ENCODE measurements at places on chromosomes 1 and 21.

GRCh38 chr1:245225322-245226202 is 70.8 kb downstream of the KIF26B start:
- no peak for DNase-seq

DNA sequence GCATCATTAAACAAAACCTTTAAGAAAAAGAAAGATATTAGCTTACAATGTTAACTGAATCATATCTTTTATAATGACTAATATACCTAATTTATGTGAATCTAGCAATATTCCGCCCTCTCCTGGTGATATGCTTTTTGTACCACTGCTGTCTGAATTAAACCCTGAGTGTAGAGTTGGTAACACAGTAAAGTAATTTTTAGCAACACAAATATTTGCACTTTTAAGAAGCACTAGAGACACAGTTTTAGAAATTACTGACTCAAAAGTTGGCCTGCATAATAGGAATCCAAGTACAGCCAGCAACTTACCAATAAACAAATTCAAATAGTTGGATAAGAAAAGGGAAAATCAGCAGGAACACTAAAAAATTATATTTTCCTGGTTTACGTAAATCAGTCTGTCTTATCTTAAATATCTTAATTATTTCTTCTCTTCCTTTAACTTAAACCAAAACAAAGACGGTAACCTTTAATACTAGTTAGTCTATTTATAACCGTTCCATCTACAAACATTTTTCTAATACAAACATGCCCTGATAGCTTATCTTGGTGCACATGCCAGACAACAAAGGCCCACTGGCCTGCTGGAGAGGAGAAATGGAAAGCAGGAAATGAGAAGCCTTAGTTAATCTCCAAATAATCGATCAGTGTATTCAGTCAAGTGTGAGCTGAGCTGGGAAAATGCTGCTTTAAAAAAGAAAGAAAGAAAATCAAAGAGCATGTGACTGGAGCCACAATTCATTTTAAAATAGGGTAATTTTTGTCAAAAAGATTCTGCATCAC is 246.0 kb downstream of the RERE start:
- DNase-seq, result no peak

- no peak for DNase-seq
Observed at GRCh38 chr1:22835636-22836319, 125.1 kb downstream of the EPHB2 start.

DNA sequence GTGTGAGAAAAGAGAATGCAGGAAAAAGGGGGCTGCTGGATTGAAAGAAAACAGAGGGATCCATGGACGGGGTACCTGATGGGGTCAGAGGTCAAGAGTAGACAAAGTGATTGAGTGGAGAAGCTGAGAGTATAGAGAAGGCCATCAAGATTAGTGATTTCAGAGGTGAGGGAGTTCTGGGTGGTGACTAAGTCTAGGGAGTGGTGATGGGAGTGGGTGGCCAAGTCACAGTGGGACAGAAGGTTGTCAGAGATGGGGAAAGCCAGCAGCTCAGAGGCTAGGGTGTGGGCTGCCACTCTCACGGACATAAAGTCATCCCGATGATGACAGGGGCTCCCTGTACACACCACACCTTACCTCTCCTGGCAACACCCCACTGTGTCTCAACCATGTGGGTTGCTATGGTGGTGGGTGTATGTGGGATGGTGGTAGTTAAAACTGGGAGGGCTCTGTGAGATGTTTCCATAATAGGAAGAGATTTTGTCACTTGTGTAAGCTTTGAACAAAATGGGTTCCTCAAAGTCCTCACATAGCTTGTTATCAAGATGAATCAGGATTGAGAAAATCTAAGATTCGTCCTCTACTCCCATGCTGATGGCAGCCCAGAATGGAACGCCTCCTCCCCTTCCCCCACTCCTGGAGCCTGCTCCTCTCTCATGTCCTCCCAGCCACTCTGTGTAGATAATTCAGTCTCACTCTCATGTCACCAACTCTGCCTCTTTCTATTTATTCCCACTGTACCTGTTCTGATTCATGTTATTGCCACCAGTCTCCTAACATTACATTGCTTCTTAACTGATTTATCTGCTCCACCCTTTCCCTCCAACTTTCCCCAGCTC is 20.3 kb upstream of the CSF1 start:
- no peak for DNase-seq

DNA sequence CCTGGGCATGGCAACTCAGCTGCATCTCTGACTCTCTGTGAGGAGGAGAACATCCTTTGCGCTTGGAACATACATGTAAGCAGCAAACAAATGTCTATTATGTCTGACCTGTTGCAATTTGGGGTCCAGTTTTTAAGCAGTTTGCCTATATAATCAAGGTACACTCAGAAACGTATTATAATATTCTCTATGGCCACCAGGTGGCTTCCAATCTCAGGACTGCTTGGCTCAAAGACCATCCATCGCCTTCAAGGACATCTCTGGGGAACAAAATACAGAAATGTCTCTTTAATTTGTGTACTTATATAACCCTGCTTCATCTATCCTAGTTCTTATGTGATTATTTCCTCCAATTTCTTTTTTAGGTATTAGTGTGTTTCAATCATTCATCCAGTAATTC is 227.2 kb downstream of the OLFM3 start:
- no peak for DNase-seq

DNA sequence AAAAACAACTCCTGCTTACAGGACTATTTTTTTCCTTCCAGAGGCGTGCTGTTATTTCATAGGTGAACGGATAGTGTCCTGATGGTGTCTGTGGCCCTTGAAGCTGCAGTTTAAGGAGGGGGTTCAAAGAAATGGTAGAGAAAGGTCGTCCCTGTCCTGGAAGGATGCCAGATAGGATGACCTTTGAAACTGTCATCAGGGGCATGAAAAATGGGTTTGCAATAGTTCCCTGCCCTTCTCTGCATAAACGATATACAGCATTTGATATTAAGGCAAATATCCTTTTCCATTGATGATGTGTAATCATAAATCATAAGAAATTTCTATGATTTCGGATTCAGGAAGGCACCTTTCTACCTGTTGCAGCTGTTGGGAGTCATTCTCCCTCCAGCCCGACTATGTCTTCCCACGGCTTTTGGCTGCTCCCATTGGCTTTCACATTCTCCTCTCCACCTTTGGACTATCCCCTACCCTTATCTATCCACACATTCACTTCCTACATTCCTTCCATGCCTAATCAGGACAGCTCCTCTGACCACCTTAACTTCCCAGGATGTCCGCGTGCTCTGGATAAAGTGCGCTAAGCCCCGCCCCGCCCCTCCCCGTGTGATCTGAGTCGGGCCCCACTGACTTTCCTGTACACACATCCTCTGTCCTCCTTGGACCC is 209.8 kb downstream of the DISC1 start:
- DNase-seq, result no peak

GRCh38 chr1:27438621-27439061 is 46.2 kb downstream of the GPR3 start:
- DNase-seq, result no peak

- DNase-seq, result no peak
Observed at GRCh38 chr1:227225715-227226346, 92.5 kb downstream of the CDC42BPA start.

DNA sequence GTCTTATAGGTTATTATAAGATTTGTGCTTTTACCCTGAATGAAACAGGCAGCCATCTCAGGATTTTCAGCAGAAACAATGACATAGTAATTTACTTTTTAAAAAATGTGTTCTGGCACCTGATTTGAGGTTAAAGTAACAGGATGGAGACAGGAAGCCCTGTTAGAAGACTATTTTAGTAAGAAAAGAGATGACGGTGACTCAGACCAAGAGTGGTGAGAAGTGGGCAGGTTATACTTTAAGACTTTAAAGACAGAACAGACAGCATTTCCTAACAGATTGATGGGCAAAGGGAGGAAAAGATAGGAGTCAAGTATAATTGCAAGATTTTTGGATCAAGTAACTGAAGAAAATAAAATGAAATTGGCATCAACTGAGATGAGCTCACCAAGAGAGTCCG is 436.8 kb upstream of the NR5A2 start:
- no peak for DNase-seq

DNA sequence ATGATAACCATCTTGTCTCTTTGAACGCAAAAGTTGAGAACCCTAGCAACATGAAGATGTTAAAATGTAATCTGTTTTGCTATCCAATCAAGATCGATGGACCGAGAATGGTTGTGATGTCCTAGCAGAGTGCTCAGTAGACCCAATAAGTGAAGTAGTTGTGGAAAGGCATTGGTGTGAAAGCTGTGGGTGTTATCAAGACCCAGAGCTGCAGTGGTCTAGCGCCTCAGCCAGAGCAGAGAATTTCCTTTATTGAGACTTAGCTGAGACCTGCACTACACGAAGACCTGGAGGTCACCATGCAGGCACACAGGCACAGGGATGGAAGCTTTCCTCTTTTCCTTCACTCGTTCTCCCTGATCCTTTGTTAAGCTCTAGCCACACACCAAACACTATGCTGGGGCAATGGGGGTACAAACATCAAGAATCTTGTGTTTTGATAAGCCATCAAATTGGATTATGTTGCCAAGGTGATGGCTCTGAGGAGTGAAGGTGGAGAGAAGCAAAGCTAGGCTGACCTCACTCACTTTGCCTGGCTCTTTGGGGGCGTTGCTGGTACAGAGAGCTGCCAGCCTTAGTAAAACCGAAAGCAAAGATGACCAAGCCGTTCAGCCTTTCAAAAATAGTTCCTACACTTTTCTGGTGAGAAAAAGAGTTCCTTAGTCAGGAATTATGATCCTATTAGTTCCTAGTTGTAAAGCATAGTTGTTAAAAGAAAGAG is 24.1 kb downstream of the METTL13 start:
- DNase-seq, result no peak

- no peak for DNase-seq
Observed at GRCh38 chr1:29388170-29388569, 151.8 kb downstream of the PTPRU start.

GRCh38 chr1:6136516-6137220 is 43.5 kb downstream of the CHD5 start:
- DNase-seq, result no peak

DNA sequence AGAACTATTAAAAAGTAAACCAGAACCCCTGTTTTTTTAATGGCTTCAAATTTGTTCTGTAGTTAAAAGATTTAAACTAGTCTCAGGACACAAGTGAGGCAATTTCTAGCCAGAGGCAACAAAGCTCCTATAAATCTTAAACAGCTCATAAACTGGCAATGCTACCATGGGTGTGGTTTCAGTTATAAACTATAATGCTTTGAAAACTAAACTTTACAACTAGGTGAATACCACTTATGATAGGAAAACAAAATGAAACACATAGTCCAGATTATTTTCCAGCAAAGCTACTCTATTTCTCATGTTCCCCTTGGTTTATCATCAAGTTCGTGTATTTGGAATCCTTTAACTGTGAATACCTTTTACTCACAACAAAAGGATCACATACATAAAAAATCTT is 282.5 kb downstream of the VAV3 start:
- no peak for DNase-seq

- DNase-seq, result no peak
Observed at GRCh38 chr1:31943546-31944184, 5.5 kb upstream of the PTP4A2 start.

DNA sequence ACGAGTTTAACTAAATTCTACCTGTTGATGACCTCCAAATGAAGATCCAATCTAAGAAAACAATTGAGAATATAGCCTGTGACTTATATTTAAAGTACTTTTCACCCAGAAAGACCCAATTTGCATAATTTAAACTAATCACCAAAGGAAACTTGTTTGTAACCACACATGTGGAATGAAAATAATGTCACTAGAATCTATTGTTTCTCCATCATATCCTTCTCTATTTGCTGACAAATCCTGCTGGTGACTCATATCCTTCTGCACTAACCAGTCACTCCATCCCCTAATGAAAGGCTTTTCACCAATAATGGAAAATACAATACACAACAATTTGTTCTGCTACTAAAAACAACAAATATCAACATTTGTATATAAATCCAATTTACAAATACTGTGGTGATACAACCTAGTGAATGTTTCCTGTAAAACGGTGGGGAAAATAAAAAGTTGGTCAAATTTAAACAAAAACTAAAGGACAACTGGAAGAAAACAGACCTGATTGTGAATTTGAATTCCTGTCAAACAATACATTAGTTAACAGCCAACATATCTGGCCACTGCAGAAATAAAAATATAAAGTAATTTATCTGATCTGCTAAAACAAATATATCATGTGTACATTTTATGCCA is 6.5 kb downstream of the PTP4A2 start:
- DNase-seq, result no peak

DNA sequence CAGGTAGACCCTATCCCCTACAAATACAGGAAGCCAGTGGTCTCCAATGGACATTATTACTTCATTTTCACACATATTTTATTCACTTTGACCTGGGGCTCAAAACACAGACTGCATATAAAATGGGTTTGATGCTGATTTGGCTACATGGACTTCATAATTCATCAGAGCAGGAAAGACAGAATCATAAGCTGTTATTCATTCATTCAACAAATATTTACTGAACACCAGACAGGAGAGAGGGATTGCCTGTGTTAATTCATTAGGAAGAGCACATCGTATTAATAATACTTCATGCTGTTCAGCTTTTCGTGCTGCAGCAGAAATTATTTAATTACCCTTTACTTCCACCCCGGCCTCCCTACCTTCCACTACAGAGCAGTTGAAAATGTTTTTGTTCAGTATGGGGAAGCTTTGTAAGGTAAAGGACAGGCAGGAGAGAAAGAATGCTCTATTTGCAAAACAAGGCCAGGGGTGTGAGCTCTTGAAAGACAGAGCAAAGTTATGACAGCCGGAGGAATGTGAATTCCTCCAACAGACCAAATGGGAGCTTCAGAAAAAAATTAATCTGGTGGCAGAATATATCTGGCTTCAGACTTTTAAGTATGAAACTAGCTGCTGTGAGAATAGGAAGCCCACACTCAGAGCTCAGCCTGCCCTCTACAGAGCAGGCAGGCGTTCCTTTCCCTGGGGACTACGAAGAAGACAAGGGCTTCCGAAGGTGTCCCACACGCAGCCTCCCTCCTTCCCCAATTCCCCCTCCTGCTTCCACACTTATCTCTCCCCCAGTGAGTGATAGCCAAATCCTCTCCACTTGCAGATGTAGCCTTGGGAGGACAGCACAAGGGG is 58.0 kb downstream of the MDM4 start:
- no peak for DNase-seq

DNA sequence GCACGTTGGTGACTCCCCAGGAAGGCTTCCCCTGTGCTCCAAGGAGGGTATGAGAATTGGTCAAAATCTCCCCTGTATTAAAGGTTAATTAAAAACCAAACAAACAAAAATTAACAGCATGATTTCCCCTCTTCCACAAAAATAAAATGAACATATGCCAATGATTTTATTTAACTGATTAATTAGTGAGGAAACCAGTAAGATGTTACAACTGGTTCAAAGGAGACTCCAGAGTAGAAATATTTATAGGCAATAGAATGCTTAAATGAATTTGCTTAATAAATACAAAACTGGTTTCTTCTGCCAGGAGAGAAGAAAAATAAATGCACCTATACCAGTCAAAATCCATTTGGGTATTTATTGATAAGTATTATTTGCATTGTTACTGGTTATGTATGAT is 249.5 kb upstream of the DEPDC1 start:
- DNase-seq, result no peak

- no peak for DNase-seq
Observed at GRCh38 chr21:17738176-17738953, 80.8 kb downstream of the C21orf91 start.

GRCh38 chr1:234600418-234601281 is 9.3 kb downstream of the IRF2BP2 start:
- no peak for DNase-seq

- DNase-seq, result no peak
Observed at GRCh38 chr1:113307771-113308445, 82.4 kb upstream of the MAGI3 start.

GRCh38 chr21:37551331-37551992 is 184.9 kb downstream of the DYRK1A start:
- no peak for DNase-seq

GRCh38 chr1:46412893-46413595 is 18.9 kb downstream of the FAAH start:
- DNase-seq, result no peak
